RPMI7951 (cell line): ENCODE measurements at places on chromosomes 3 and 15. TPM values are rescaled to one million over a fixed set of nuclear protein-coding genes. Genes with fewer than 3 reads are reported as not detected.
A peak's percentile ranks its signal among the peaks of the same experiment; 100 is the strongest.

DNA sequence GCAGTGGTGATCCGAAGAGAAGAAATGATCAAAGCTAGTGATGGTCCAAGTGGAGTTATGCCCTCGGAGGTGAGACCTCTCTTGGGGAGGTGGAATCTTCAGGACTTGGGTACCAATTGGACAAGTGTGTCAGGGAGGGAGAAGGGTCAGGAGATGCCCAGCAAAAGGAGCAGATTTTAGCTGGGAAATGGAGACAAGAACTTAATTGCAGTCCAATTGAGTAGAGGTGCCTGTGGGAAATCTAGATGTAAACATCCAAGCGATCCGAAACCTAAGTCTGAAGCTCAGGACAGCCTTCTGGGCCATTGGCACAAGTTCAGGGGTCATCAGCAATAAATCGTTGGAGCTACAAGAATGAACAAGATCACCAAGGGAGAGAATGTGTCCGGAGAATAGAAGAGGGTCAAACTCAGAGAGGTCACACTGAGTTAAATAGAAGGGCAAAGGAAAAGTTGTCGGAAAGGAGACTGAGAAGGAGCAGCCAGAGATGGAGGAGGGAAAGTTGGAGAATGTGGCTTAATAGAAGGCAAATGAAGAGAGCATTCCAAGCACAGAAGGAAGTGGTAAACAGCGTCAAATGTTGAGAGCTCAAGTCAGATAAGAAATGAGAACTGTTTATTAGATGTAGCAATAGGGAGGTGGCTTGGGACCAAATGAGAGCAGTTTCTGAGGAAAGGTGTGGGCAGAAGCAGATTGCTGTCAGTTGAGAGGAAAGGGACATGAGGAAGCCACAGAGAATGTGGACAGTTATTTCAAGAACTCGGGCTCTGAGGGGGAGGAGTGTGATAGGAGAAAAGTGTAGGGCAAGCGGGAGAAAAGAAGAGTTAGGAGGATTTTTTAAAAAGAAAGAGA is 64.2 kb upstream of the FNDC3B start:
- DNase-seq: no peak

- DNase-seq: no peak
Observed at GRCh38 chr15:41554343-41554742, 4.7 kb upstream of the TYRO3 start.

C2CD4A gene
- not detected in 2 replicates for total RNA-seq

DNA sequence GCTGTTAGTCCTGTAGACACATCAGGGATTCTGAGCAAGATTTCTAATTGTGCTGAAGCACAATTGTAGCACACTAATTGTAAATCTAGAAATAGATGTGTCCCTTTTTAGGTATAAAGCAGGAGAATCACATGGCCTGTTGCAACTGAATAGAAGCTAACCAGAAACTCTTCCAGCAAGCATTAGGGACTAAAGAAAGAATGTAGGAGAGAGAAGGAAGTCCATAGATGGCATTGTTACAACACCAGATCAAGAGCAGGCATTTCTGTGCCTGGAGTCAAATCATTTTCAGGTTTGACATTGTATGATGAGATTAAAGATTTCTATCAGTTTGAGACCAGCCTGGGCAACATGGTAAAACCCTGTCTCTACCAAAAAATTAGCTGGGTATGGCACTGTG is 27.4 kb downstream of the CALML4 start:
- no peak for DNase-seq

DNA sequence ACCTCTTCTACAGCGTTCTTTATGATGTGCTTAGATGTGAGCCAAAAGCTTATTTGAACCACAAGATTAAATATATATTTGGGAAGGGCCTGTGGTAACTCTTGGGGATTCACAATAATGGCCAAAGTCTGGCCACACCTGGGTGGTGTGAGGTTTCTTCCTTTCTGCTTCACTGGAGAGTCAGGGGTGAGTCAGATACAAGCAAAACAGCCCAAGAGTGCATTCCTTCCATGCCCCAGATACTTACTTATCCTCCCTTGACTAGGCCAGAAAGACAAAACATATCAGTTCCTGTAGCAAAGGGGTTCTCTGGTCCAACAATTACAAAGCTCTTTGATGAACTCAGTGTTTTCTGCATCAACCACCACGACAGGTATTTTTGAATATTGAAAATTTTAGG is 941 bp downstream of the ZBED2 start:
- peak; percentile 74 for DNase-seq

- DNase-seq: no peak
Observed at GRCh38 chr3:39135170-39135805, 18.1 kb downstream of the CSRNP1 start.

GRCh38 chr3:174466471-174467054 is 392.6 kb upstream of the NAALADL2 start:
- DNase-seq: no peak

GRCh38 chr3:68666429-68667136 is 265.8 kb downstream of the TAFA4 start:
- DNase-seq: peak; percentile 17

LYZL4 gene
- total RNA-seq: 1.5 and 1.6 TPM in 2 replicates

GRCh38 chr15:64892847-64893403 is 18.8 kb upstream of the ANKDD1A start:
- no peak for DNase-seq

SEMA4B gene
- 18.1 and 20.9 TPM in 2 replicates for total RNA-seq

DNA sequence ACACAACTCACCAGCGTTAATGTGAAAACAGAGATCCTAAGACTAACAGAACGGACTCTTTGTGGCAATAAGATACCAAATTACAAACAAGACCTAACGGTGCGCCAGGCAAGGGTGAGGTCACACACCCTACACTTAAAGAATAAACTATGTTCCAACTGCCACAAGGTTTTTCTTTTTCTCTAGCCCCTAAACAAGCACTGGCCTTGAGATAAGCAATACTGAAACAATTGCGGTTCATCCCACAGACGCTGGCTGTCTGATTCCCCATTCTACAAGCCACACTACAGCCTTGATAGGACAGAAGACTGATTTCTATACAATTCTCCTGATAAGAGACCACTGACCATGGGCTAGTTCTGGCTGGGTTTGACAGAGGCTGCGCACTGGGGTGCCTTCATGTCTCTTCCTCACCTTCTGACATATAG is 20.5 kb upstream of the LIMD1 start:
- DNase-seq: no peak

GRCh38 chr3:197312431-197312830 is 14.0 kb upstream of the DLG1 start:
- no peak for DNase-seq

- DNase-seq: no peak
Observed at GRCh38 chr15:101466188-101466587, 23.3 kb downstream of the PCSK6 start.

SLC25A20 gene
- total RNA-seq: 19.4 and 25.6 TPM in 2 replicates

- peak; percentile 27 for DNase-seq
Observed at GRCh38 chr15:88727439-88727838, 75.8 kb upstream of the ACAN start.

B2M gene
- 9,682 and 10,210 TPM in 2 replicates for total RNA-seq

DNA sequence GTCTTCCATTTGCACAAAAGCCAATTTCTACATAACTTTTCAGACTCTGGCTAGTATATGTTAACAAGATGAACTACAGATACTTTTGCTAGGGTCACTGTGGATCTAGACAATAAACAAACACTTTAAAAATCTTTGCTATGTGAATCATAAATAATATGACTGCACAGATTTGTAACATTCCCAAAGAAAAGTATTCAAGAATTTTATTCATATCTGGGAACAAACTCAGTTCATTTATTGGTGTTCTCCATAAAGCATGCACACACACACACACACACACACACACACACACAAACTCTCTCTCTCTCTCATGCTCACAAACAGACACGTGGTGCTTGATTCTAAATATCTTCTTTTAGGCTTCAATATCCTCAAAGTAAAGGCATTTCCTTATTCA is 18.8 kb upstream of the THRB start:
- no peak for DNase-seq

DNA sequence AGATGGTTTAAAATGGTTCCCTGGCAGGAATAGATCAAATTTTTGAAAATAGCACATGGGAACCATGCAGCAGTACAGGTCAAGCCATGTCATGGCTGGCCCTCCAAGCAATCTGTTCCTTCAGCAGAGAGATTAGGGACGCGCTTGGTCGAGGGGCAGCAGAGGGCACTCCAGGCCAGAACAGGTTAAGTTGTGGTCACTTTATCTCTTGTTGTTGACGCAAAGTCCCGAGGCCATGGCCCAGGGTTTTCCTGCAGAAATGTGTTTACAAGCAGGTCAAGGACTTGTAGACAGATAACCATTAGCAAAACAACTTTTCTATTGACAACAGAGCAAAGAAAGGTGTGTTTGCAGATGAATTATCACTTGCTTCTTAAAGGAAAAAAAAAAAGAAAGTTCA is 570.0 kb upstream of the NR2F2 start:
- DNase-seq: peak; percentile 37

- DNase-seq: no peak
Observed at GRCh38 chr3:170154569-170155143, 26.9 kb downstream of the PHC3 start.

GRCh38 chr3:114706591-114707232 is 412.9 kb downstream of the TIGIT start:
- DNase-seq: peak; percentile 80
